ENCODE measurements at places on chromosomes 7 and 10.

DNA sequence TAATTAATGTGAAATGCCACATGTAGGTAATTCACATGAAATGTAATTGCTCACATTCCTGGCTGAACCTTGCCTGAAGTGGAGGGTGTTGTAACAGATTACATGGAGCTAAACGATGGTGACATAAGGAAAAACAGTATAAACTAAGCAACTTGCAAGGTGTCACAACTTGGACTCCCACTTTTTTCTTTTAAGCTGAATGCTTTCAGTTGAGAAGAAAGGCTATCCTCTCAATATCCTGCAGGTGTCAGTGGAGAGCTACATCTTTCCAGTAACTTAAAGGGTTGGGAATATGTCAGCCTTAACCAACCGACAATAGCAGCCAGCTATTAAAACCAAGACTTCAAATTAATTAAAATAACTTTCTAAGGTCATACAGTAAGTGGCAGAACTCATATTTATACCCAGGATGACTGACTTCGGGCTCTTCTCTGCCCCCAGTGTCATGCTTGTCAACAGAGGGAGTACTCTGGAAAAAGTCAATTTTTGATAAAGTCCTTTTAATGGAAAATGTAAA is 33.7 kb downstream of the NRBF2 start:
- DNase-seq: peak; percentile 8

DNA sequence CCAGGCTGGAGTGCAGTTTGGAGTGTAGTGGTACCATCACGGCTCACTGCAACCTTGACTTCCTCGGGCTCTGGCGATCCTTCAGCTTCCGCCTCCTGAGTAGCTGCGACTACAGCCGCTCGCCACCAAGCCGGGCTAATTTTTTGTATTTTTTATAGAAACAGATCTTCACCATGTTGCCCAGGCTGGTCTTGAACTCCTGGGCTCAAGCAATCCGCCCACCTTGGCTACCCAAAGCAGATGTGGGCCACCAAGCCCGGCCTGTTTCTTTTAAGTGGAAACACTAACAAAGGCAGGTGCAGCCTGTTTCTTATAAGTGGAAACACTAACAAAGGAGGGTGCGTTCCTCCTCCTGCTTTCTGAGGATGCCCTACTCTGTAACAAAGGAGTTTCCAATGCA is 18.2 kb downstream of the PRF1 start:
- DNase-seq: no peak

DNA sequence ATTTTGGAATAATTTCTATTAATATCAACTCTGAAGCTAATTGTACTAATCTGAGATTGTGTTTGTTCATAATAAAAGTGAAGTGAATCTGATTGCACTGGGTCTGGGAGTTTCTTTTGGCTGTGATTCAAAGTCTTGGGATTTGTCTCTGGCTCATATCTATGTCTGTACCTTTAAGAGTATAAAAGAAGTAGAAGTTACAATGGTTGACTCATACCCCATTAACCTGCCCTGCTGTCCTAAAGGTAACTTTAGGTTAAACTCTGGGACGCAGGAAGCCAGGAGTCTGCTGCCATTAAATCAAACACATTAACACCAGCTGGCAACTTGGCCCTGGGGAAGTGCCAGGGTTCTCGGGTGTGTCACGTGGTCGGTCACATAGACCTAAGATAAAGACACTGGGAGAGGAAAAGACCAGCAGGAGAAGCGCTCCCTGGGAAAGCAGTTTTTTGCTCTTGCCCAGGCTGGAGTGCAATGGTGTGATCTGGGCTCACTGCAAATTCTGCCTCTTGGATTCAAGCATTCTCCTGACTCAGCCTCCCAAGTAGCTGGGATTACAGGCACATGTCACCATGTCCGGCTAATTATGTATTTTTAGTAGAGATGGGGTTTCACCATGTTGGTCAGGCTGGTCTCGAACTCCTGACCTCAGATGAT is 17.8 kb downstream of the SCD start:
- no peak for DNase-seq

DNA sequence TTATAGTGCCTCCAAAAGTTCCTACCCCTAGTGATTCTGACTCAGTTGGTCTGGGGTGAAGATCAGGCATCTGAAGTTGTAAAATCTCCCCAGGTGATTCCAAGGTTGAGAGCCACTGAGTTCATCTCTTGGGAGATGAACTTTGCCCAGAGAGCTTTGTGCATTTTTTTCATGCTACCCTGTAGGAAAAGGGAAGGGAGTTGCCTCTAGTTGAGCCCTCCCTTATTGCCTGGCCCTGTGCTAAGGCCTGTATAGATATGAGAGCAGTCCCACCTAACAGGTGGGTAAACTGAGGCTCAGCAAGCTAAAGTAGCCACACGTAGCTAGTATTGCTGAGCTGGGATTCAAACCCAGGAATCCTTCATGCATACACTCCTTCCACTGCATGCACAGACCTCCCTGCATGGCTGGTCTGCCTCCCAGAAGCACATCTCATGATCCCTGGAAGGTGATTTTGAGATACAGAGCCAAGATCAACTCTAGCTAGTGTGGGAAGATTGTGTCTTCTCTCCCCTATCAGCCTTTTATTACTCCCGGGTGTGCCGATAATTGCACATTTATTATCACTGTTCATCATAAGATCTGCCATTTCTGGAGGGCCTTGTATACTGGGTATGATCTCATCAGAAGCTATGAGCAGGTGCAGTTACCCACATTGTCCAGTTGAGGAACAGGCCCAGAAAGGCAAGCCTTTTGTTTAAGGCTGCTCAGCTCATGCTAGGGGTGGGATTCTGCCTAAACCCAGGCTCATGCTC is 47.0 kb downstream of the TBATA start:
- DNase-seq: no peak

- no peak for DNase-seq
Measured at GRCh38 chr10:1607466-1607865, 129.9 kb downstream of the ADARB2 start.

DNA sequence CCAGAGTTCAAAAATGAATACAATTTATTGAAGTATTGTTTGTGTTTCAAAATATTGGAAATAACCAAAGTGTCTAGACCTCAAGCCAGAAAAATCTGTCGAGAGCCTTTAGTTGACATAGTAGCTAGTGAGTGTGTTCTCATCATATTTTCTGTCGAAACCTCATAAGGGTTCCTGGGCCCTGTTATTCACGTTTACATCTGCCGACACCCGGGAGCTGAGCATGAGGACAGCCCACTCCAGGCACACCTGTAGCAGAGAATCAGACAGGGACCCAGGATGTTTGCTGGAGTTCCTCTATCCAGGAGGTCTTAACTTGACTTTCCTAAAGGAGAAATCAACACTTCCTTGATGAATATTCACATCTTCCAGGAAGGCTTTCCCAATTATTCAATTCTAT is 72.1 kb upstream of the FGL2 start:
- DNase-seq: no peak

GRCh38 chr10:104074505-104074904 is 11.2 kb downstream of the COL17A1 start:
- no peak for DNase-seq
